ENCODE measurements at places on chromosomes 3 and 15.
A peak's percentile ranks its signal among the peaks of the same experiment; 100 is the strongest.

DNA sequence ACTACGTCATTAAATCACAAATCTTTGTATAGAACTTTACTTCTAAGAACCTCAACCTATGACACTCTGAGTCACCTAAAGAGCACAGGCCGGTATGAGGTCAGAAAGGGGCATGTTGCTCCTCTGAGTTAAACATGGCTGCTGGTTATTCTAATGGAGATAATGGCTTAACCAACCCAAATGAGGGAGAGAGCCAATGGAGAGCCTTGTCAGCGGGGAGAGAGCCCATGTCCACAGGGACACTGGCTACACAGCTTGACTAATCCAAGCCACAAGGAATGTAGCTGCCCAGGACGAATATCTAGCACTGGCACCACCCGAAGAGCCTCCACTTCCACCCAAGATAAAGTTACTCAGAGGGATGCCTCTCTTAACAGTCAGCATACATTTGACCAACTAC is 77.0 kb upstream of the STAC start:
- DNase-seq, result no peak

GRCh38 chr3:5442106-5442785 is 254.7 kb downstream of the EDEM1 start:
- no peak for DNase-seq

DNA sequence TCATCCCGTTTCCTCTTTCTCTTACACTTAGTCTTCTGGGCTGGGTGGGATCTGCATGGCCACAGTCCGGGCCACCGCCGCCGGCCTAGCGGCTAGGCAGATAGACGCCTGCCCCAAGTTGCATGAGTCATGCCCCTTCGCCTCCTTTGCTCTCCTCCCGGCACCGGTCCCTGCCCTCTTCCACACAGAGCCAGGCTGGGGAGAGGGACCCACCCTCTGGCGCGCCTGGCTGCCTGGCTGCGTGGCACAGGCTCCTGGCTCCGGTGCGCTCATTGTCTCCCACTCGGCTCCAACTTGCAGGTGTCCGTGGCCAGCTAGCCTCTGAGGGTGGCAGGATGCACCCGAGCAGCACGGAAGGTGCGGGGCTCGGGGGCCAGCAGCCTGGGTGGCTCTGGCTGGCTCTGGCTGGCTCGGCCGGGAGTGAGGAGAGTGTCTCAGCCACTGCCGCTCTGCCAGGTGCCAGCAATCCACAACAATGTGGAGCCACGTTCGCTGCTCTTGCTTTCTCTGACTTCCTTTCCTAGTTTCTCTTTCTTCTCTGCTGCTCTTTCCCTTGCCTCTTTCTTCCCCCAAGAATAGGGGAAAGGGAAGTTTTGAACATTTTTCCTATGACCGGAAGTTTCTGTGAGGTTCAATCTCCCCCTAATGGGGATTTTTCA is 22.4 kb upstream of the MTHFS start:
- DNase-seq, result no peak

DNA sequence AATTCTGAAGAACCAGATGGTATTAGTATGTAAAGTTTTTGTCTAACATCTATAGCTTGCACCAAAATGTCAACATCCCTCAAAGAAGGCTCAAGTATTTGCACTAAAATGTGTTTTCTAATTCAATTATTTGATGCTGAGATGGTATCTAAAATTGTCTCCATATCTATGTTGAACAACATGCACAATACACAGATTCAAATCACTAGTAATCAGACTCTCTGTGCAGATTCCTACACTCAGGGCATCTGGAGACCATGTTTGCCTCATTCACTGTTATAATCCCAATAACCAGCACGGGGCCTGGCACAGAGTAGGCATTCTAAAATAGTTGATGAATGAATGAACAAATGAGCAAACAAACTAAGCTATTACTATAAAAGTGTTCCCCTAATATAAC is 2.6 kb downstream of the FILIP1L start:
- no peak for DNase-seq

- no peak for DNase-seq
Measured at GRCh38 chr3:29083081-29083480, 197.8 kb upstream of the RBMS3 start.

GRCh38 chr15:78853500-78853899 is 19.2 kb upstream of the MORF4L1 start:
- no peak for DNase-seq

- DNase-seq, result no peak
Measured at GRCh38 chr3:16378920-16379319, 113.9 kb downstream of the OXNAD1 start.

DNA sequence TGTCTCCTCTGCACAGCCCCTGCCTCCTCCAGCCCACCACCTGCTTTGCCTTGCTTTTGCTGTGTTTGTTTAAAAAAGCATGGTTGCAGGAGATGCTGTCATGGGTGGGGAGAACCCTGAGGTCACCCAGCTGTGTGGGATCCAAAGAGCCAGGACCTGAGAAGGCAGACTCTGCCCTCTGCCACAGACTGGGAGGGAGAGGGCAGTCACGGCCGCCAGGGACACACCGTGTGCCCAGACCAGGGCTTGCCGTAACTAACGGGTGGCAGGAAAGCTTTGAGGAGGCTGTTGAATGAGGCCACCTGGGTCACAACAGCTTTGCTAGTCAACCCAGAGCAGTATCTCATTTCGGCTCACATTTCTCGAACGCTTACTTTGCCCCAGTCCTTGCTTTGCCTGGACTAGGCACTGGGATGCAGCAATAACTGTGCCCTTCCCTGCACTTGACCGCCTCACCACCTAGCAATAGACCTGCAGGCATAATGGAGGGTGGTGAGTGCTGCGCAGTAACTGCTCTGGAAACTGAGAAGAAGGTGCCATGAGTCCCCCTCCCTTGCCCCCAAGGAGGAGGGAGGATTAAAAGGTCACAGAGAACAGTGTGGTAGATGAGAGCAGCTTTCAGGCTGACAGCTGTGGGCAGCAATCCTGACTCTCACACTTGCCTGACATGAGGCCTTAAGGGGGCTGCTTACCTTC is 55.0 kb upstream of the CTDSPL start:
- no peak for DNase-seq

DNA sequence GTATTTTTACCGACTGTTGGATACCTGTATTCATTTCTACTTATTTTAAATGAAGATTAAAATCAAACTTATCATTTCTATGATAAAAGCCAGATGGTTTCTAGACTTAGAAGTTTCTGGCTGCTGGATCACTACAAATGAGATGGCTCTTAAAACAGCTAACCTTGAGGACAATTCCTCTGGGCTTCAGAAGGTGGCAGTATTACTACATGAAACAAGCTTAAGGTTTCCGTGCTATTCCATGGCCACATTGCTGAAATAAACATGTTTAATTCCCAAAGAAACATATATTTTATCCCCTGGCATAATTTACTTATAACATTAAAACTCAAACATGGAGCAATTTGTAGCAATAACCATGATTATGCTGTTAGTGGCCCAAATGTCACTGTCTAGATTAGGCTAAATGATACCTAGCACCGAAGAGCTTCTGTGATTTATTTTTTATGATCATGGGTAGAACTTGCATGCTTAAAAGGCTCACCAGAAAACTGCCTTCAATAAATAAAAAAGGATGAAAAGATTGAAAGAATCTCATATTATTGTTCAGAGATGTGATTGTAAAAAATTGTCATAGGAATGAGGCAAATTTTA is 204.0 kb upstream of the NANOGP8 start:
- DNase-seq, result peak; percentile 84

- DNase-seq, result no peak
Measured at GRCh38 chr3:13391308-13391707, 28.8 kb downstream of the NUP210 start.

- no peak for DNase-seq
Measured at GRCh38 chr3:134877788-134878187, 82.7 kb downstream of the EPHB1 start.

DNA sequence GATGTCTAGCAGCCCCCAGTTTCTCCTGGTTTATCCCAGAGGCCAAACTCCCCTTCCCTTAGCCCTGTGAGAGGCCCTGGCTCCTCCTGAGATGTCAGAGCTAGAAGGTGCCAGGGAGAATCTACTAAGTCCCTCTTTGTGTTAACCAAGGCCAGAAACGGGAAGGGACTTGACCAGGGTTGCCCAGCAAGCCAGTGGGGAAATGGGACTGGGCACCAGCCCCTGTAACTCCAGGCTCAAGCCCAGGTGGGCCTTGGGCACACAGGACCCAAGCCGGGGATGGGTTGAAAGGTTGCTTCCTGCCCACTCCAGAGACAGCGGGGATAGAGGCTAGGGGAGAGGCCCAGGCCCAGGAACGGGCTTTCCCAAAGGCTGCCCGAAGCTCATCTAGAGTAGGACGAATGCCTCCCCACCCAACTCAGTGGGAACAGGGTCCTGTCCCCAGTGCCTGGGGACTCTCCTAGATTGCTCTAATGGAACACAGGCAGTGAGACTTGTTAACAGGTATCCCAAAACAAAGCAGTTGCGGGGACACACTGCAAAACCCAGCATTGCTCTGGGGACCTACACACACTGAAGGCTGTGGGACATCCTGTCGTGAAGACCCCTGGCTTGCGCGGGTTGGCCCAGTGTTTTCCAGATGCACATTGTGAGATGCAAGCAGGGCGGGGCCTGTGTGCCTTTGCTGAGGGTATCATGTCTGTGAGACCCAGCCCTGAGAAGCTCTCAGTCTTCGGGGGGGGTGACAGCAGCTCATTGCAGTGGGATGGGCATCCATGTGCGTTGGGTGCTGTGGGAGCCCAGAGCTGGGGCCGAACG is 12.9 kb upstream of the TXNRD3 start:
- DNase-seq, result no peak

DNA sequence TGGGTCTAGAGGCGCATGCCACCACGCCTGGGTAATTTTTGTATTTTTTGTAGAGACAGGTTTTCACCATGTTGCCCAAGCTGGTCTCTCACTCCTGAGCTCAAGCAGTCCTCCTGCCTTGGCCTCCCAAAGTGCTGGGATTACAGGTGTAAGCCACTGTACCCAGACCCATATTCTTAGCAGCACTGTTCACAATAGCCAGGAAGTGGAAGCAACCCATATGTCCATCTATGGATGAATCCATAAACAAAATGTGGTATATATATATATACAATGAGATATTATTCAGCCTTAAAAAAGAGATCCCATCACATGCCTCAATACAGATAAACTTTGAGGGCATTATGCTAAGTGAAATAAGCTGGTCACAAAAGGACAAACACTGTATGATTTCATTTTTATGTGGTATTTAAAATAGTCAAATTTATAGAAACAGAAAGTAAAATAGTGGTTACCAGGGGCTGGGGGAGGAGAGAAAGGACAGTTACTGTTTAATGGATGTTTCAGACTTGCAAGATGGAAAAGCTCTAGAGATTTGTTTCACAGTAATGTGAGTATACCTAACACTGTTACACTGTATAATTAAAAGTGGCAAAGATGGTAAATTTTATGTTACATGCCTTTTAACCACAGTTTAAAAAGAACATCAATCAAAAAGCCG is 35.7 kb upstream of the GRAMD1C start:
- no peak for DNase-seq

DNA sequence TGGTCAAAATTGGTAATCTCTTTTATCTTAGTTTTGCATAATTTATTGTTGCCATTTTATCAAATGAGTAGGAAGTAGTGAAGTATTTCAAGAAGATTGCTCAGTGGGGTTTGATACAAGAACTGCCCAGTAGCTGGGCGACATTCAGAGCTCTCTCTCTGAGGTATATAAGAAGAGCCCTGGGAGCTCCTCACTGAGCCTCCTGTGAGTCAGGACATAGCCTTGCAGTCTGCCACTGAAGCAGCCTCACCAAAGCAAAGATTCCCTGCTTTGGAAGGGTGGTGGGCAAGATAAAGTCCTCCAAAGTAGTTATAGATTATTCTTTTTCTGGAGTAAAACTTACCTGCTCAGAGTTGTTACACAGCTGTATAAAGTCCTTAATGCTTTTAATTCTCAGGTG is 26.1 kb downstream of the SKIL start:
- no peak for DNase-seq

DNA sequence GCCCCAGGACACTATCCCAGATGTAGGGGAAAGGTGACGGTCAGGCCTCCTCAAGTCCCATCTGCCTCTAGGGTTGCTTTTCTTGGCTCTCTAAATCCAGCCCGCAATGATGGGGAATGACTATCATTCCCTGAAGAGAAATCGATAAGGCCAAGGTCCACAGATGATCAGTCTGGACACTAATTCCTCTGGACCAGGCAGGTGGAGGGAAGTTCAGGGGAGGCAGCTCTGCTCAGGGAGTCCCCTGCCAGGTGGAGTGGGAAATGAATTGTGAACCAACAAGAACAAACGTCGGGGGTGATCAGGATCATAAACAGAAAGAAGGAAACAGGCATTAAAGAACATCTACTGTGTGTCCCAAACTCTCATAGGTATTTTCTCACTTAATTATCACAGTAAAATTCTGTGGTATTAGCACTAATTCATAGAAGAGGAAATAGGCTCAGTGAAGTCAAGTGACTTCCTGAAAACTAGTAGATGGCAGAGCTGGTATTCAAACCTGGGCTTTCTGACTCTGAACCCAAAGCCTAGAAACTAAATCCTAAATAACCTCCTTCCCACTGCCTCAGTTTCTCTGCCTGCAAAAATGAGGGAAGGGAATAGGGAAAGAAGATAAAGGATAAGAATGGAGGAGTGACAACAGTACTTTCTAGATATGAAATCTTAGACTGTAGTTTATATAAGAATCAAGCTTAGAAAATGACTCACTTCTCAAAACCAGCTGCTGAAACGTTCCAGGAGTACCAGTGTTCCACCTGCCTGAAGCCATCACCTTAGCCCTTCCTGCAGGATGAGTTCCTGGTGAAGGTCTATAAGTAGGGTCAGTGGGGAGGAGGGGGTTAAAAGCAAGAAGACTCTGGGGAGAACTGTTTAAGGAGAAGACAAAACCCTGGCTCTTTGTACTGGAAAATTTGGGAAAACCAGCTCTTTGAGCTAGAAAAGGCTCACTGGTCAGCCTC is 7.5 kb downstream of the BMF start:
- DNase-seq, result no peak

GRCh38 chr3:23728601-23729117 is 77.1 kb upstream of the UBE2E1 start:
- no peak for DNase-seq

- no peak for DNase-seq
Measured at GRCh38 chr15:39022532-39023305, 458.1 kb upstream of the RASGRP1 start.

DNA sequence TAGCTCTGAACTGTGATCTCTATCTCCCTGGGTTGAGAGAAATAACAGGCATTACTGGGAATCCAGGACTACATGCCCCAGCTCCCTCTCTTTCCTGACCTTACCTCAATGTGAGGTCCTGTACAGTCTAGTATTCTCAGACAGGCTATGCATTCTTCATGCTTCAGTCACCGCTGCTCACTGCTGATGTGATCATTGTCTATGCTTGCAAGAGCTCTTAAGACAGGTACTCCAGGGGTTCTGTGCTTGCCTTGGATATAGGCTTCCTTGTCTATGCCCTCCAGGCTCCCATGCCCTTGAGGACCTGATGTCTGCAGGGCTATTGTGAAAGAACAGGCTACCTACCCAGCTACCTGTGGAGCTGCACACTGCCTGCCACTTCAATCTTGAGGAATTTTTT is 183.6 kb downstream of the MBNL1 start:
- DNase-seq, result no peak

DNA sequence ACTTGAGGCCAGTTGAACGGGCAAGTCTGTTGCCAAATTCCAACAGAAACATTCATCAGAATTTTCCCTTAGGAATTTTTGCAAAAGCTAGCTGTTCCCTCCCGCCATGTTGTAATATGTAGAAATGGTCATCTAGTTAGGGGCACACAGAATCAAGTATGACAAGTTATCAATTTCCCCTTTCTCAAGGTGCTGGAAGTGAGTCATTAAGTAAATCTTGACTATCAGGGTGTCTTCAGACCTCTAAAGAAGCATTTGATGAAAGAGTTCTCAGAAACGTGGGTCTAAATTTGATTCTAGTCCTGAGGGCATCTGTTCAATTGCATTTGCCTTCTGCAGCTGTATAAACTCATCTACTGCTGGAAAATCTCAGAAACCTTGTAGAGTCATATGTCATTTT is 123.4 kb upstream of the FRMD4B start:
- no peak for DNase-seq
